ENCODE measurements at places on chromosomes 11 and 22.

DNA sequence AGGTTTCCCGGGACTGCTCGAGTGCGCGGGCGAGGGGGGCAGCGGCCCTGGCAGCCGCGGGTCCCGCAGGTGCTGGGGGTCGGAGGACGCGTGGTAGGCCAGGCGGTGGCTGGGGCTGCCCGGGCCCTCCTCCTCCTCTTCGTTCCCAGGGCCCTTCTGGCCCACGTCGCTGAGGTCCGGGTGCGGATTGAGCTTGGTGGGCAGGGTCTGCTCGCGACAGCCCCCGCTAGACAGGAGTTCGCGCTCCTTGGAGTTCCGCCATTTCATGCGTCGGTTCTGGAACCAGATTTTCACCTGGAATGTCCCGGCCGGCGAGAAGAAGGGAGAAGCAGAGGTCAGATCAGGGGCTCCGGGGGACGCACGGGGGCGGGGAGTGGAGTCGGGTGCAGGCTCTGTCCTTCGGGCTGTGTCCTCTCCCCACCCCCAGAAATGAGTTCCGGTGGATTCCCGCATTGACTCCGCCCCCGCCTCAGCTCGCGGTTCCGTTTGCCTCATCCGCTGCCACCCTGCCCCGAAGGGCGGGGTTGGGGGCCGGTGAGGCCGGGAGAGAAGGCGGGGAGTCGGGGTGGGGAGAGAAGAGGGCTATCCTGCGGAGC is 3.9 kb downstream of the DBX1 start:
- no peak for DNase-seq

DNA sequence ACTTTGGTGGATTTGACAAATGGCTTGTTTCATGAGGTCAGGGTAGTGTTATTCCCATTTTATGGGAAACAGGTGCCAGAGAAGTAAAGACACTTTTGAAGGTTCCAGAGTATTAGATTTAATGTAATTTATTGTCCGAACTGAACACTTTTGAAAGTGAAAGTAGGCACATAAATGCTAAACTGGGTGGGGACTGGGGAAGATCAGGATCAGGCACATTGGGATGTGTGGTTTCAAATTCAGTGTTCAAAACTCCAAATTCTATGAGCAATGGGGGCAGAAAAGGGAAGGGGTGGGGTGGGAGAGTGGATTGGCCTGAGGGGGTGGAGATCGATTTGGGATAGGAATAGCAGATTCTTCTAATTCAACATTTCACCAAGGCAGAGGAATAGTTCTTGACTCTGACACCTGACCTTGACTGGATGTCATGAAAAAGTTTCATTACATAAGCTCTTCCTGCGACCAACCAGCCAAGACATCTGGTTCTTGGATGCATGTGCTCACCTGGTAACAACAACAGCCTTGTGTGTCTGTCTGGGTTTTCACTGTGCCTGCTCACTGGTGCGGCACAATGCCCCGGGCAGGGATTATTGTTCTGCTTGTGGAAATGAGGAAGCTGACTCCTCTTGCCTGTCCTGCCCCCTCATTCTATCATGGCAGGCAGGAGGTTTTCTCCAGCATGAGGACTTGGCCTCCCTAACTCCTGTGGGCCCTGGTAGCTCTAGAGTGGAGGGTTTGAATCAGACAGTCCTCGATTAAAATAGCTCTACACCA is 10.8 kb downstream of the PPFIBP2 start:
- no peak for DNase-seq

GRCh38 chr22:37460684-37461083 is 25.5 kb downstream of the MFNG start:
- no peak for DNase-seq

- DNase-seq: no peak
Observed at GRCh38 chr22:22961574-22961973, 74.0 kb downstream of the IGLL5 start.

- no peak for DNase-seq
Observed at GRCh38 chr11:2653198-2653551, 46.6 kb downstream of the KCNQ1OT1 start.

- no peak for DNase-seq
Observed at GRCh38 chr22:47370448-47371262, 608.2 kb downstream of the TBC1D22A start.

DNA sequence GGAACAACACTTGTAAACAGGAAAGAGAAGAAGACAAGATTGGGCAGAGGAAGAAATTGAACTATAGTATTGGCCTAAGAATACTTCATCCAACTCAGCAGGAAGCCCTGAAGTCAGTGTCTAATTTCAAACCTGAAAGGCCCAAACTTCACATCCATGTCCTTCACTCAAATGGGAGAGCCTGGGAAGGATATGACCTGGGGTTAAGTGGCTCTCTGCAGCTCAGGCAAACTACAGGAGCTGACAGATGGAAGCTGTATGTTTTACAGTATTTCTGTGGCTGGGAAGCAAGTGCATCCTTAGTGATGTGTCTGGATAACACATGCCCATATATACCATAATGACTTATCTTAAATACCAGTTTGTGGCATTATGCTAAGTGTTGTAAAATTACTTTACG is 196.2 kb downstream of the SOX6 start:
- DNase-seq: no peak

- peak; percentile 63 for DNase-seq
Observed at GRCh38 chr11:94948070-94948617, 25.2 kb downstream of the CWC15 start.

GRCh38 chr11:123034597-123034996 is 27.3 kb downstream of the HSPA8 start:
- no peak for DNase-seq

DNA sequence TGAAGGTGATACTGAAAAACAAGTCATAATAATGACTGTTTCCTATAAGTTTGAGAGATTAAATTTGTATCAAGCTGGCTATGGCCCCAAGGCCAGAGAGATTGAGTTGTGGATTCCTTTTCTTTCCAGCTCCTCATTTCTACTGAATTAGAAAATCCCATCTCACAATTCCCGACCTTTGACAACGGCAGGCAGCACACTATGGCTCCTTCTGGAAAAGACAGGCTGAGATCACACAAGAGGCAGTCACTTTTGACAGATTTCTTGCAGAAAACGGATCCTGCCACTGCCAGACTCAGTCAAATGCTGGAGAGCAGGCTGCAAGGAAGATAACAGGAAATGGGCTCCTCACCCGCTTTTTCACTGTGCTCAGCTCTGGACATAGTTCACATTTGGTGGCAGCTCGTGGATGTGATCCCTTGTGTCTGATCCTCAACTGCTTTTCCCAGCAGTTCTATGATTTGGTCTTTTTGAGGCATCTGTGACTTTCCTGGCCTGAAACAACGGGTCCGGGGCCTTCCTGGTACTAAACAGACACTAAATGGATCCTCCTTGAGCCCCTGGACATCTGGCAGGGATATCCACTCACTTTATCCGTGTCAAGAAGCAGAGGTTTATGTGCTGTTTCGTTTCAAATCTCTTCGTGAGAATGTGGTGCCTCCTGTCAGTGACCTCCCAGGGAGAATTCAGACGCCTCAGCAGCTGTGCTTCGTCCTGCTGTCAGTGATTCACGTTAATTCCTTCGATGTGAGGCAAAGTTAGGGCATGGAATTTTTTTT is 26.1 kb upstream of the RTL6 start:
- DNase-seq: peak; percentile 54

GRCh38 chr11:126034933-126035425 is 27.7 kb downstream of the CDON start:
- DNase-seq: no peak

- no peak for DNase-seq
Observed at GRCh38 chr11:697811-698311, 2.2 kb downstream of the TMEM80 start.

DNA sequence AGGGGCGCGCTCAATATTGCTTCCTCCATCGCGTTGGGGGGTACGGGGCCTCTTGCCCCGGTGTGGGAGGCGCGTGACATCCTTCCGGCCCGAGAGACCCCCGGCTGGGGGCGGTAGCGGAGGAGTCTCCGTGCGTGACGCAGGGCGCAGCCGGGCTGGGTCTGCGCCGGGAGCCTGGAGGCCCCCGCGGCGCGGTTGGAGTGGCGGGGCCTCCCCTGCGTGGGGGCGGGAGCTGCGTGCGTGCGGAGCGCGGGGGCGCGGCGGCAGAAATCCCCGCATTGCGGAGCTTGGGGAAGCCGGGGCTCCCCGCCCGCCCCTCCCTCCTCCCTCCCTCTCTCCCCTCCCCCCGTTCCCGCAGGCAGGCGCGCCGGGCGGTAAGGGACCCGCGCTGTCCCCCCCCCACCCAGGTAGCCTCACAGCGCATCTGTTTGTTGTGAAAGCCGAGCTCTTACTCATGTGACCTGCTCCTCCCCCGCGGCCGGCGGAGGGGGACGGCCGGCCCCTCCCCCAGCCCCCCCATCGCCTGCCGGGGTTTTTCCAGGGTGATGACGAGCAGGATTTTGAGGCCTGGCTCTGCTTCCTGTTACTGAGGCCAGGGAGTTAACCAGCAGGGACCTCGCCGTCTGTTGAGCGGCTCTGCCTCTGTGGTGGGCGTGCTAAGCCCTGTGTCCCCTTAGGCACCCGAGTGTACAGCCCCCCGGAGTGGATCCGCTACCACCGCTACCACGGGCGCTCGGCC is 1.6 kb downstream of the PIM3 start:
- DNase-seq: peak; percentile 78

- no peak for DNase-seq
Observed at GRCh38 chr11:73971175-73971719, 11.4 kb downstream of the UCP2 start.

- no peak for DNase-seq
Observed at GRCh38 chr22:24191893-24192292, 10.6 kb downstream of the SUSD2 start.

DNA sequence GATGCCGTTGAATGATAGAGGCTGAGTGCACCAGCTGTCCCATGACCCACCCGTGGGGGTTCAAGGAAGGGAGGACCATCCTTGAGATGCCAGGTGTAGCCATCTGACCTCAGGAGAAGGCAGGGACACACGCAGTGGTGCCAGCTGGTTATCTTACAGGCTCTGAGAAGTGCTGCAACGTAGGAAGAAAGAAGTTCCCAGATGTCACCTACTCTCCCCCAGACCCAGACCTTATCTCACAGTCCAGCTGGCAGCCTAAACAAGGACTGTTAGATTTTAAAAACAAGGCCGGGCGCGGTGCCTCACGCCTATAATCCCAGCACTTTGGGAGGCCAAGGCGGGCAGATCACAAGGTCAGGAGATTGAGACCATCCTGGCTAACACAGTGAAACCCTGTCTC is 1307.6 kb downstream of the TBC1D22A start:
- no peak for DNase-seq

DNA sequence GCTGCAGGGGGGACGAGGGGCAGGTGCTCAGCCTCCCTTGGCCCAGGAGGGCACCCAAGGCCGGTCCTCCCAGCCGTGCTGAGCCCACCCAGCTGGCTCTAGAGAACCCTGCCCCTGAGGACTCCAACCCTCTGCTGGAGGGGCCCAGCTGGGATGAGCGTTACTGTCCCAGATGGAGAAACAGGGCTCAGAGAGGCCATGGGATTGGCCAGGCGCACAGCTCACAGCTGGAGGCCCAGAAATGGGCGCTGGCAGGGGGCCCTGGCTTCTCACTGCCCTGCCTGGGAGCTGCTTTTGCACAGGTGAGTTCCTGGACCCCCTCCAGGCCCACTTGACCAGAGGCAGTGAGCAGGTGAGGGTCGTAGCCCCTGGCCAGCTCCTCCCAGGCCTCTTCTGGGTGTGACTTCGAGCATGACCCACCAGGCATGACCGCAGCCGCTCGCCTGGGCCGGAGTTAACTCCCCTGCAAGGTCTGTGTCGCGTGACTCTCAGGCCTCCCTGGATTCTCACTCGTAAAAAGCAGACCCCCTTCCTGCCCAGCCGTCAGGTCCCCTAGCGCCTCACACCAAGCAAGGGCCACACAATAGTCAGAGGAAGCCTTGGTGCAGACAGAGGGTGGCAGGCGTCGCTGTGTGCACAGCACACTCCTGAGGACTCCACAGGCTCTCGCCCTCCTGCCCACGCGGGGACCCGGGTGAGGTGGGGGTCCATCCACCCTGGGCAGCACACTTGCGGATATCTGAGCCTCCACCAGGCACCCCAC is 19.7 kb upstream of the IL17REL start:
- no peak for DNase-seq

DNA sequence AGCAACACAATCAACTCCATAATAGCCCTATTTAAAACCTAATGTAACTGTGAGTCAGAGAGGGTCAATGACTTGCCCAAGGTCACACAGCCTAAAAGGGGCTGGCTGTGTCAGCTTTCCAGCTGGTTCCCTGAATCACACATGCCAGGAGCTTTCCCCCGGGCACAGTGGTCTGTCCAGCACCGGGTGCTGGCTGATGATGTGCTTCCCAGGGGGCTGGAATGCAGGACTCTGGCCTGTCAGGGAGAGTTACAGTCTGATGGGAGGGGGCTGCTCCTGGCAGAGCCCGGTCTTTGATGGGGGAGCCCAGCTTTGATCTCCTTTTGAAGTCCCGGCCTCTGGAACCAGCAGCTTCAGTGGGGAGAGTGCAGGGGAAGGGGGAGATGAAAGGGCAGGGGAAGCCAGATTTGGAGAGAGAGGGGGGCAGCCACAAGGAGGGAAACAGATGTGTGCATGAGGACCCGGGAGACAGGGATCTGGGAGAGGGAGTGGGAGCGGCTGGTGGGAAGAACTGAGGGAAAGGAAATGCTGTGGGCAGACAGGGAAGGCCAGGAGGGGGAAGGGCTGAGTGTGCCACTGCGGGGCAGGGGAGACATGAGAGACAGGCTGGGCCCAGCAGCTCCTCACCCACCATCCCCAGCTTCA is 102.7 kb downstream of the NECTIN1 start:
- no peak for DNase-seq

DNA sequence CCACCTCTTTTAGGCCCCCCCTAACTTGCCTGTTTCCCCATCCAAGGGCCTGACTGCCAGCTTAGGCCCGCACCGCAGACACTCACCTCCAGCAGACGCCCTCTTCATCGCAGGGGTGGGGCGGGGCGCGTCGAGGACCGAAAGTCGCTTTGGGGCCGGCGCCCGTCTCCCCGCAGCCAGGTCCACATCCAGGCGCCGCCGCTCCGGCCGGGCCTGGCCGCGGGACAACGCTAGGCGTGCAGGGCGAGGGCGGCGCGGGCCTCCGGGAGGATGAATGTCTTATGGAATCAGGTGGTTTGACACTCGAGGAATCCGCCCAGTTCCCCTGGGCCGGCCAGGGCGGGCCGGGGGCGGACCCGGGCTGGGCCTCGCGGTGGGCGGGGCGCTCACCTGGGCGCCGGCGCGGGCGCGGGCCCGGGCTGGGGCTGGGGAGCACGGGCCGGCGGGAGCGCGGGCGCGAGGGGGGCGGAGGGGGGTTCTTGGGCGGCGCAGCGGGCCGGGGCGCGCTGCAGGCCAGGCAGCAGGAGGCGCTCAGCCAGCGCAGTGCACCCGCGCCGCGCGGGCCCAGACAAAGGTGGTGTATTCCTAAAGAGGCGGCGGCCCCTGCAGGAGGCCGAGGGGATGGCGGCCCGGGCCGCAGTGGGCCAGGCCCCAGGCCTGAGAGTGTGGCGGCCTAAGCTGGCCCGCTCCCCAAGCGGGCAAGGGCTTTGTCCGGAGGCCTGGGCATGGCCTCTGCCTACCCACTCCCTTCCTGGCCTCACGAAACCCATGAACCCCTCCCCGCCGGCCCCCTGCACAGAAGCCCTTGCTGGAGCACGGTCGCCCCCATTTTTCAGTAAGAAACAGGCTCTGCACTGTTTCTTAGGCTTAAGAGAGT is 177.6 kb downstream of the IGLL1 start:
- no peak for DNase-seq

GRCh38 chr11:69572233-69572860 is 68.6 kb upstream of the CCND1 start:
- no peak for DNase-seq
